H4 (cell line): ENCODE measurements at places on chromosomes 2 and 18. TPM values are rescaled to one million over a fixed set of nuclear protein-coding genes. Genes with fewer than 3 reads are reported as not detected.

KLHL30 gene
- not detected in 2 replicates for total RNA-seq

DSG3 gene
- total RNA-seq, result not detected in 2 replicates

AKAIN1 gene
- total RNA-seq, result not detected in 2 replicates

ANKAR gene
- 0.14 and 1.0 TPM in 2 replicates for total RNA-seq

MEP1B gene
- total RNA-seq, result not detected in 2 replicates

DUSP19 gene
- 1.7 and 3.3 TPM in 2 replicates for total RNA-seq

MOGAT1 gene
- not detected in 2 replicates for total RNA-seq

RHBDD1 gene
- total RNA-seq, result 3.3 and 6.6 TPM in 2 replicates

SLC20A1 gene
- 54.2 and 57.2 TPM in 2 replicates for total RNA-seq

RTKN gene
- 9.4 and 10.5 TPM in 2 replicates for total RNA-seq

BUB1 gene
- total RNA-seq, result 57.7 and 85.3 TPM in 2 replicates

GKN2 gene
- total RNA-seq, result not detected in 2 replicates
